Fibroblast of lung (primary cell): ENCODE measurements at places on chromosomes 7 and 10.

GRCh38 chr7:15305002-15305600 lies 256.7 kb downstream of the AGMO start:
- DNase-seq: peak; percentile 66

DNA sequence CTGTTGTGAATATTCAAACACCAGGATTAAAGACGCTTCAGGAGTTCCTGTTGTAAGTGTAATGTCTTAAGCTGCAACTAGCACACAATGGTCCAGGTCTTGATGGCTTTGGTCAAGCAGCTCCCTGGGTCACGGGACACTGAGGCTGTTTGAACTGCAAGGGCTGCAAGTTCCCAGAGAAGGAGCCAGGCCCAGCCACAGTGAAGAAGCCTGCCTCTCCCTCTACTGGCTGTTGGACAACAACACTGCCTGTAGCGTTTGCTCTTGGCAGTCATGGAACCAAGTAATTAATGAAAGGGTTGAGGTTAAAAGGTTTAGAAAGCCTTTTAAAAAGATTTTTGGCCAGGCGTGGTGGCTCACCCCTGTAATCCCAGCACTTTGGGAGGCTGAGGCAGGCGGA lies 31.9 kb upstream of the GUSB start:
- DNase-seq: peak; percentile 50

DNA sequence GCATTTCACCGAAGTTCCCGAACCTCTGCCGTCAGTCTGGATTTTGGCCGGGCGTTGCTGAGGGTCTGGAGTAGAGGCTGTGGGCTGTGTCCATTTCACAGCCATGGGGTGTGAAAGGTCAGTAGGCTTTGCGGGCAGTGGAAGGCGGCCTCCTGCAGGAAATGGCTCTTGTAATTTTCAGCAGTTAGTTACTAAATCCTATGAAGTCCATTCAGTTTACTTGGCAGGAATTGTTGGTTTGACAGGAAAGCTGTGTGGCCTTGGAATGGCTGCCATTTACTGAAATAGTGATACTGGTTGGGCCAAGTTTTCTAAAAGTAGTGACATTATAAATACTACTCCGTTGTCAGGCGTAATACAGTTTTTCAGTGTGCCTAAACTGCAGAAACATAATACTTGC lies 303.7 kb downstream of the CCDC3 start:
- no peak for DNase-seq

GRCh38 chr7:156650042-156650441 lies 9.5 kb downstream of the RNF32 start:
- DNase-seq: no peak

DNA sequence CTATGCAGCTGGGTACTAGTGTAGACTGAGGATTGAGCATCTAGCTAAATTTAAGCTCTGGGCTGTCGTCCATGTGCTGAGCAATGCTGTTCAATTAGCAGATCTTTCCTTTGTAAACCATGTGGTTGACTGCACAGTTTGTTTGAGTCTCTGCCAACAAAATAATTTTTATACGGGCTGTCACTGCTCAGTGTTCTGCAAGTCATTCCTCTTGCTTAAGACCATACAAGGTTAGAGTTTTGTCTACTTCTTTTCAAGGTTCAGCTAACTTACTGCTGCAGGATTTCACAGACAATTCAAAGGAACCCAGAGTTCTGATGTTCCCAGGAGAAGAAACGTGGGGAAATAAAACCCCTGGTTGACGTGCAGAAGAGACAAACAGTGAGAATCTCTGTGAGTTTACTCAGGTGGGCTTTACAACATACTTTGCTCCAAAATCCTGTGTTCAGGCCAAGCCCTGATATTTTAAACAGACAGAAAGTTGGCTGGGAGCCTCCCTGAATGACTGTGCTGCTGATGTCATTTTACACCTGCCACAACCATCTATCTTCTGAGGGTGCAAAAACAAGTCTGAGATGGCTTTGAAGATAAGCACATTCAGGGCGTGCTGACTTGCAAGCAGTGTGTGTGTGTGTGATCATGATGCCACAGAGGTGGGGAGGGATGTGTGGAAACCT lies 177.1 kb upstream of the SVIL start:
- peak; percentile 99 for DNase-seq
